ENCODE measurements at places on chromosomes 5 and 9.

DNA sequence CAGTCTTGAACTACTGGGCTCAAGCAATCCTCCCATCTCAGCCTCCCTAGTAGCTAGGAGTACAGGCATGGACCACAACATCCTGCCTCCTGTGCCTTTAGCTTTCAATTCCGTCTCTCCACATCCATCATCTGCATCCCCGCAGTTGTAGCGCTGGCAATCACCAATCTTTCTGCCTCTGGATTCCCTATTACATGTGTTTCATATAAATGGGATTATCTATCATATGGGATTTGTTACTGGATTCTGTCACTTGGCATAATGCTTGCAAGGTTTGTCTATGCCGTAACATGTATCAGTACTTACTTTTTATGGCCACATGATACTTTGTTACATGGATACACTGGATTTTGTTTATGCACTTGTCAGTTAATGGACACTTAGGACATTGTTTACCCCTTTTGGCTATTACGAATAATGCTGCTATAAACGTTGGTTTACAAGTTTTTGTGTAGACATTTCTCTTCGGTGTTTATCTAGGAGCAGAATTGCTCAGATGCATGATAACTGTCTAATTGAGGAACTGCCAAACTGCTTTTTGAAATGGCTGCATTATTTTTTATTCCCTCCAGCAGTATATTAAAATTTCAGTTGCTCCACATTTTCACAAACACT, 1223.9 kb downstream of the FOXD4L5 start:
- no peak for DNase-seq

DNA sequence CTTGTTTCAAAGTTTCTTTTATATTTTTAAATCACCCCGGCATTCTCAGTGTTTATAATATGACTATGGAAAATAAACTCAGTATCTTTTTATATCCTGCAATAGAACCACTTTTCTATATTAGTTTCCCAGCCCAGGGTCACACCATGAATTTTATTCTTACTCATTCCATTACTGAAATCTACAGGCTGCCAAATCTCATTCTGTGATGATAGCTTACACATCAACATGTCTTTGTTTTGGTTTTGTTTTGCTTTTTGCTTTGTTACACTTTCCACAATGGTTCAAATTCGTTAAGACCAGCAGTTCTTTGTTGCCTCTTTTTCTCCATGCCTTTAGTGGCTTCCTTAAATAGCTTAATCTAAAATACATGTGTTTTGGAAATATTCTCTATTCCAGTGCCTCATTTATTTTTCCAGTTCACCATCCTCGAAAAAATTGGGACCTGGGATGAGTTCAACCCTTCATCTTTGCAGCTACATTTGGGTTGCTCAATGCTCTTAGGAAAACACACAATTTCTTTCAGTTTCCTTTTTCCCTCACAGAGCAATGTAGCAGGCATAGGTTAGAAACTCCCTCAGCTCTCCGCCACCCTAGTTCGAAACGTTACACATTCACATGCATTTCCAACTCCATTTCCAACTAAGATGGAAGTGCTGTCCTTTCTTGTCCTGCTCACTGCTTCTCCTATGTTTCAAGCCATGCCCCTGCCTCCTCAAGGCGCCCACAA, 1146.3 kb downstream of the MAT2B start:
- DNase-seq: no peak

DNA sequence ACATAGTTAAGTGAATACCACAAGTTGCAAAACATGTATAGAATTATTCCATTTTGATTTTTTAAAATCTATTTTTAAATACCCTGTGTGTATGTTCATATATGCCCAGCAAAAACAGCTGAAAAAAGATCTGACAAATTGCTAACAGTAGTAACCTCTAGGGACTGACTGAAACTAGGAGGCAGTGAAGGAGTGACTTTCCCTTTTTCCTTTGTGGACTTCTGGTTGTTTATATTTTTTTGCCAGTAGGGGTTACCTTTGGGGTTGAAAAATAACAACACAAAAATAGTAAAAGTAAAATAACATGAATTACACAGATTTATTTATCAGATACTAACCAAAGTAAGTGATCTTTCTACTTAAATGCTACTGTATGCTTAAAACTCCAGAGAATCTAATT, 2.9 kb downstream of the MEGF9 start:
- DNase-seq: no peak

DNA sequence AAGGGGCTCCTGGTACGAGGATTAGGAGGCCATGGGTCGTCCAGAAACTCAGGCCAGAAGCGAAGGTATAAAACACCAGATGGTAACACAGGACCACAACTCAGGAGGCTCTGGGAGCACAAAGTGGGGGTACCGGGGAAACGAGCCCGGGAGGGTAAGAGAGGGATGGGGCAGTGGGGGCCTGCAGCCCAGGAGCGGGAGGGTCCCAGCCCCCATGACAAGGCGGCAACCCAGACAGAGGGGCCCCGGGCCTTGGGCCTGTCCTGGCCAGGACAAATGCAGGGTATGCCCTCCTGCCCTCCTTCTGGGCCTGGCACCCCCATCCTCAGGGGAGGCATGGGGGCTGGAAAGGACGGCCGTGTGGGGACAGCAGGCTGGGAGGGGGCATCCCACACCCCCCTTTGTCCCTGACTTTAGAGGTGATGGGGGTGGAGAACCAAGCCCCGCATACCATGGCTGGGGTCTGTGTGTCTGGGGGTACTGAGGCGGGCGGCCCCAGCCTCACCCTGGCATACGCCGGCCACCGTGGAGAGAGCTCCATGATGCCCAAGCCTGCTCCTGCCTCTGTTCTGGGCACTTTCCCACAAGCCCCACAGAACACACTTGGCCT, 47.0 kb upstream of the EXOC3 start:
- no peak for DNase-seq

DNA sequence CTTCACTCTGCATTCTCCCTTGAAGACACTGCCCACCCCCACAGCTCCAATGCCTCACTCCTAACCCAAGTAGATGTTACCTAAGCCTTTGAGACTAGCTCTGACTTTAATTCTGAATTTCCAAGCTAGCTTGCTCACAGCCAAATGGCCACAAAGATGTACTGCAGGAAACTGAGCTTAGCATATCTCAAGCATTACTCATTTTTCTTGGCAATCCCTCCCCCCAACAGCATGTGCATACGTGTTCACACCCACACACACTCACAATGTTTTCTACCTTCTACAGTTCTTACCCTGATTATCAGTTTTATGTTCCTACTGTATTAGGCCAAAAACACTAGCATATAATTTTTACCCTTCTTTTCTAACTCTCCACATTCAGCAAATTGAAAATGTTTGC, 13.7 kb upstream of the GRIA1 start:
- no peak for DNase-seq

DNA sequence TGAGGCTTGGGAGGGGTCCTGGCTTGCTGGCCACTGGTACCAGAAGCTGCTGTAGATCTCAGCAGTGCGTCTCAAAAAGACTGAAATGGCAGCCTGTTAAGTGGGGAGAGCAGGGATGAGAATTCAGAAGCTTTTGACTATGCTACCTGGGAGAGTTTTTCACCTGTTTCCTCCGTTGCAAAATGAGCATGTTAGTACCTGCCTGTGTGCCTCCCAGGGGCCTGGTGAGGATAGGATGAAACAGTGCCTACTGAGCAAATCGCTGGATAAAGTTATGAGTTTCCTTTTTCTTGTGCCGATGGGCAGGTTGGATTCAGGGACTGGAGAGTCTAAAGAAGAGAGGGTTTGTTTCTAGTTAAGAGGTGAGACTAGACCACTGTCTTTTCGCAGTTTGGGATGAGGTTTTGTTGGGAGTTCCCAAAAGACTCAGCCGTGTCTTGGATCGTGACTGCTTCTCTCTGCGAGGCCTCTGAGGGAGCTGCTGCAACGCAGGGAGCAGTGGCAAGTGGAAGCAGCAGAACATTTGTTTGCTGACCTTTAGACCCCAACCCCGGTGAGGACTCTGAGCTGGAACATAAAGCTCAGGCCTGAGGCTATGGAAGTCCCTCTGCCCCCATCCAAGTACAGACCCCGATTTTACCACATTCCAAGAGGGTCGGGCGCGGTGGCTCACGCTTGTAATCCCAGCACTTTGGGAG, 1.4 kb downstream of the RALGPS1 start:
- DNase-seq: peak; percentile 30

DNA sequence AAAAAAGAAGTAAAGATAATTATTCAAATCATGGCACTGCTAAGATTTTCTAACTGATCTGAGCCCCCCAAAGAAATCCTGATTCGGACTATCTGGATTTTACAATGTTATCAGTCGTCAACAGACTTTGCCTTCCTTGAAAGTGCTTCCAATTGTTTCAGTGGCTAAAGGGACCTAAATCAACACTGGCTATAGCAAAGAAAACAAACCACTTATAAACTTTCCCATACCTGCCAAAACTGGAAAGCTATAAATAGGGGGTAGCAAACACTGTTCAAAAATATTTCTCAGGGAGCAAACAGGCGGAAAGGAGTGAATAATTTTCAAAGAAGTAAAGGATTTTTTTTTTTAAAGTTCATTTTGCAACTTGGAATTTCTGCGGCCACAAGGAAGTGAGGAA, 105.6 kb upstream of the LIFR start:
- no peak for DNase-seq

DNA sequence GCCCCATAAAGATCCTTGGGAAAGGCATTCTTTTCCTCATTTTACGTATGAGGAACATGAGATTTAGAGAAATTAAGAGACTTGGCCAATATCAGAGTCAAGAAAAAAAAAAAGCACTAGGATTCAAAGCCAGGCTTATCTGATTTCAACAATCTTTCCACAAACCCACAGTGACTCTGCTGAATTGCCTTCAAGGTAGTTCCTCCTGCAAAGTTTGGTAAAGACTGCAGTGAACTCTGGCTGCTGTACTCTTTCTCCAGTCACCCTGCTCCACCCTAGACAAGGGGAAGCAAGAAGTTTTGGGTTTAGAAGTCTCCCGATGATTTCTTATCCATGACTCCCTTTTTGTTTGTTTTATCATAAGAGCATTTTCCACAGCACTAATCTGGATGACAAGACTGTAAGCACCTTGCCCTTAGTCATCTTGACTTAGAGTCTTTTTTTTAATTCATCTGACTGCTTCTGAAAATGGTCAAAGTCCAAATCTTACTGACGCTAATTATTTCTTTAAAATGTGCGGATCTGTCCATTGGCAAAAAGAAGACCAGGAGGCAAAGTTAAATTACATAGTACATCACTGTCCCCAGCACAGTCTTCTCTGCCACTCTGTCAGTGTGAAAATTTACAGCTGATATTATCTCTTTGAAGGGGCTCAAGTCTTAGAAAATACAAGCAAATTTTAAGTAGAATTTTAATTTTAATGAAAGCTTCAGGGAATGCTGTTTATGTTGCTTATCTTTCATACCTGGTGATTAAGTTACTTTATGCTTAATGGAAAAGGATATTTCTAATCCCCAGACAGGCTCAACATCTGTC, 180.1 kb downstream of the TTLL11 start:
- DNase-seq: no peak

GRCh38 chr5:124783794-124784193, 37.4 kb upstream of the ZNF608 start:
- no peak for DNase-seq

GRCh38 chr5:5941486-5941885, 436.9 kb downstream of the MED10 start:
- no peak for DNase-seq

- DNase-seq: no peak
Measured at GRCh38 chr9:69743930-69744329, 15.9 kb downstream of the PTAR1 start.

- DNase-seq: no peak
Measured at GRCh38 chr9:88523056-88523455, 11.9 kb upstream of the NXNL2 start.

GRCh38 chr5:89187883-89188465, 305.0 kb upstream of the MEF2C start:
- DNase-seq: no peak

DNA sequence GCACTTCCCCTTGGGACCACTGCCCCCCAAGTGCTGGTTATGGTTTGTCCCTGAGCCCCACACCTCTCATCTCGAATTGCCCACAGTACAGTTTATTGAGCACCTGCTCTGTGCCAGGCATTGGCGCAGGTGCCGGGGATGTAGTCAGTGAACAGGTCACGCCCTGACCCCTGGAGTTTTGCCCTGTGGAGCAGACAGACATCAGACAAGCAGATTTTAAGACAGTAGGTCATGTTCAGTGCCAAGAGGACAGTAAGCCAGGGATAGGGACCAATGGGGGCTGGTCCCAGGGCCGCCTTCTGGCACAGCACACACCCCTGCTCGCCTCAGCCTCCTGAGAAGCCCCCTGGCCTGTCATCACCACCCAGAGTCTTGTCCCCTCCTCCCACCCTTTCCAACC, 21.9 kb downstream of the ROPN1L start:
- no peak for DNase-seq

DNA sequence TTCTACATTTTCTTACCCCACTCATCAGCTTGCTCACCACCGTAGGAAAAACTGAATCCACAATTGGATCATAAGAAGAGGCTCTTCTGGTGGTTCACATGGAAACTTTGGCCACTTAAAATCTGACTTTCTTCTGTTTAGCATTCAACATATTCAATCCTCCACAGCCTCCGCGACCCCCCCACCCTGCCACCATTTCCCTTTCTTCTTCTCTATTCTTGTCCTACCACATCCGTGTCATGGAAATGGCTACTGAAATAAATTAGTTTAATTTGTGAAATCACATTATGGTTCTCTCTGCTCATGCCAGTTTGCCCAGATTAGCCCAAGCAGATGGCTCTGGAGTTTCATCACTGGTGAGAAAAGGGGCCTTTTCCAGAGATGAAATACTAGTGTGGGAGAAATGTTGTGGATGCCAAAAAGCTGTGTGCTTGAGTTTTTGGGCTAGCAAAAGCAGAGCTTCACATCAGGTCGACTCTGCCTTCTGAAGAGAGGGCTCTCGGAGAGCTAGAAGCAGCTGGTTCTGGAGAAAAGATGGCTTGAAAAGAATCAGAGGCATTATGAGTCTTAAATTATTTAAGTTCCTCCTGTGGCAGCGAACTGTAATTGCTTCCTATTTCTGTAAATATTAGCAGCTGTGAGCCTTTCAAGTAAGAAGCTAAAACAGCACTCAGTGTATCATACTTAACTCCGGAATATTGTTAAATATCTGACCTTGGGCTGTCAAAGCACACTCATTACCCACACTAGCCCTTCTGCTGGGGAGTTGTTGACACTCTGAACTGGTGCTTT, 107.1 kb downstream of the MAT2B start:
- DNase-seq: no peak

DNA sequence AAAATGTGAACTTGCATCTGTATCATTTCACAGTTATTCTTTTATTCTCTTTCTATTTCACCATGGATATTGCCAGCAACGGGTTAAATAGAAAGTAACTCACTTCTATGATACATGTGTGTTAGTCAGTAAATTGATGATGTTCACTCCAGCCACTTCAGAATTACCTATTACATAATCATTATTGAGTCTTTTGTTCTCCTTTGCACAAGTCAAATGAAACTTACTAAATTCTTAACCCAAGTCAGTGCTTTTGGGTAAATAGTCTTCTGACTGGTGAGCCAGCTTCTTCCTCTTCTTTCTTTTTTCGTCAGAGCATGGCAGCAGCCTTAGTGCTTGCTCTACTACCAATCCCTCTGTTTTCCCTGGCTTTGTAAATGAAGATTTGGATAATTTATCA, 344.3 kb downstream of the RAB3C start:
- no peak for DNase-seq

Data from activated naive CD4-positive, alpha-beta T cell treated with anti-CD3 and anti-CD28 coated beads, Interleukin-2, amount 50 U/mL, for 72 hours (primary cell).